ENCODE measurements at places on chromosomes 6 and 20. TPM values are rescaled to one million over a fixed set of nuclear protein-coding genes. Genes with fewer than 3 reads are reported as not detected.
A peak's percentile ranks its signal among the peaks of the same experiment; 100 is the strongest.

CALHM4 gene
- not detected for total RNA-seq

DNA sequence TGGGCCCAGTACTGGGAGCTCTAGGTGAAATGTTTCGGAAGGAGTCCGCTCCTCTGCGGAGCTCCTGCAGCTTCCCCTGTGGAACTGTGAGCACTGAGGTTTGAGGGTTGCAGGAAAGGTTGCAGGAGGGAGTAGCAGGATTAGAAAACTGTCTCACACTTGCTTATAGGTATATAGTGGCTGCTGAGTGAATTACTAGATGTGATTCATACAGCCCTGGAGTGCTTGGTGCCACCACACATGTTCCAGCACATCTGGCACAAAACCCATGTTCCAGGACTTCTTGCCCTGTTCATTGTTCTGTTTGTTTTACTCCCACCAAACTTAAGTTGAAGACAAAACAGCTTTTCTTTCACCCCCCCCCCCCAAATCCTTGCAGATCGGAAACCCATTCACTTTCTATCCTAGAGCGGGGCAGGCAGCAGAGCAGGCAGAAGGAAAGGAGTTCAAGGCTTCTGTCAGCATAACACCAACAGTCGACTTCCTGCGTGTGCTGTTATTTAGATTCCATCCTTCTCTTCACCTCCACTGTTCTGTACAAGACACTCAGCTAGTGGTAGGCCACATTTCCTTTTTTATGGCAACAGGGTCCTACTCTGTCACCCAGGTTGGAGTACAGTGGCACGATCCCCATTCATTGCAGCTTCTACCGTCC is 669 bp upstream of the PEX6 start:
- no peak for DNase-seq

DNA sequence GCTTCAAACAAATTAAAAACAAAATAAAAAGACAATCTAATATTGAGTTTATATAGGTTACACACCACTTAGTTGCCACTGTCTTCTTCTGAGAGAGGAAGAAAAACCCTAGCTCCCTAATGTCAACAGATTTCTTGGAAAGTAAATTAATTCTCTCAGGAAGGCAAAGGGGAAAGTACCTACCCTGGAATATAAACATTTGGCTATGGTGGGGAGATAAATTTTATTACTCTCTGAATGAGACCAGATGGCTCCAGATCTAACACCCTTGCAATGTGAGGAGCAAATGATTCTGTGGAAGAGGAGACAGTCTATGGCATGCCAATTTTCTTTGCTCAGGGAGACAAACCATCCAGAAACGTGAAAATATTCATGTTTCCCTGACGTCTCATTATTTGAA is 4.3 kb upstream of the IL20RA start:
- no peak for DNase-seq

DNA sequence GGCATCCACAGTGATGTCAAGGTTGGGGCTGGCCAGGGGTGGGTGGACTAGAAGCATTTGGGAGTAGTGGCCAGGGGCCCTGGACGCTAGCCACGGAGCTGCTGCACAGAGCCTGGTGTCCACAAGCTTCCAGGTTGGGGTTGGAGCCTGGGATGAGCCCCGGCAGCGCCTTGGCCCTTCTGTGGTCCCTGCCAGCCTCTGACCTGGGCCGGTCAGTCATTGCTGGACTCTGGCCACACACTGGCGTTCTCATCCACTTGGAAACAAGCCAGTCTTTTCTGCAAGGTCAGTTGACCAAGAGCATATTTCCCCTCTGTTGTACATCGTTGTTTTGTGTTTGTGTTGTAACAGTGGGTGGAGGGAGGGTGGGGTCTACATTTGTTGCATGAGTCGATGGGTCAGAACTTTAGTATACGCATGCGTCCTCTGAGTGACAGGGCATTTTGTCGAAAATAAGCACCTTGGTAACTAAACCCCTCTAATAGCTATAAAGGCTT is 8.4 kb downstream of the PSMA7 start:
- DNase-seq: no peak

- no peak for DNase-seq
Measured at GRCh38 chr6:161436106-161436876, 162.4 kb upstream of the AGPAT4 start.

MKKS gene
- total RNA-seq: 7.9 TPM

DNA sequence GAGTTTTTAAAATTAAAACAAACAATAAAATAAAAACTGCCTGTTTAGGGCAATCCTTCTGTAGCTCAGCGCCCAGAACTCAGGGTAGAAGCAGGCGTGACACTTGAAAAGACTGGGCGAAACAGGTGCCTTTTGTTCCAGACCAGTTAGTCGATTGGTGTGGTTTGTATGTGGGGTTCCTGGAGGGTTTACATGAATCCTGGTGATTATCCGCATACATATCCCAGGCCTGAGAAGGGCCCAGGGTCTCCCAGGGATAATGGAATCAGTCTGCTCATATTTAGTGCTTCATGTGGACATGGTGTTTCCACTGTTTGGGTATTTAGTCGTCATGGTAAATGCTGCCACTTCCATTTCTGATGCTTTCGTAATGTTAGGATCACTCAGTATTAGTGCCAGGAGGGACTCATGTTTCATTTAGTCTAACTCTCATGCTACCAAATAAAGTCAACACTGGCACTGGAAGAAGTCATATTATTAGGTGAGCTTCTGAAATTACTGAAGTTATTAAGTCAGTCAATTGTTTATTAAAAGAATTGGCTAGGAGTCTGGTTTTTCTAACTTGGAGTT is 116.5 kb downstream of the SAMD5 start:
- no peak for DNase-seq

DNA sequence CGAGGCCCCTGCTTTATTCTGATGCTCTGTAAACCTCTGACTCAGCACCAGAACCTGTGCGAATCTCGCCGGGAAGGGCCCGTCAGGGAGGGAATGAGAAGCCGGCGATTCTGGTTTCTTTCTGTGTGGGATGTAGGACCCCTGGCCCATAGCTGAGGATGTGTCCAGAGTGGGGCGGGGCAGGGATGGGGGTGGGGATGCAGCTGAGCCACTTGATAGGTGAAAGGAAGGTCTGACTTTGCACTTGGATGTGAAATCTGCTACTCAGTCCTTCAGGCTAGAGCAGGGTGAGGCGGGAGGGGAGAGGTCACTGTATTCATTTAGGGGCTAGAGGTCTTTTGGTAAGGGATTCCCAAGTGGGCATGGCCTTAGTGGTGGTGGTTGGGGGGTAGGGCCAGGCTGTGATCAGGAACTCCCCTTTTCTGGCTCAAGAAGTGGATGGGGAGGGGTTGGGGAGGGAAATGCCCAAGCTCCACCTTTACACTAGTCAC is 2.3 kb downstream of the TOX2 start:
- DNase-seq: no peak

SLC2A10 gene
- total RNA-seq: 20.6 TPM

- no peak for DNase-seq
Measured at GRCh38 chr6:160513836-160514235, 150.2 kb downstream of the LPA start.

COL9A1 gene
- total RNA-seq: not detected

DNA sequence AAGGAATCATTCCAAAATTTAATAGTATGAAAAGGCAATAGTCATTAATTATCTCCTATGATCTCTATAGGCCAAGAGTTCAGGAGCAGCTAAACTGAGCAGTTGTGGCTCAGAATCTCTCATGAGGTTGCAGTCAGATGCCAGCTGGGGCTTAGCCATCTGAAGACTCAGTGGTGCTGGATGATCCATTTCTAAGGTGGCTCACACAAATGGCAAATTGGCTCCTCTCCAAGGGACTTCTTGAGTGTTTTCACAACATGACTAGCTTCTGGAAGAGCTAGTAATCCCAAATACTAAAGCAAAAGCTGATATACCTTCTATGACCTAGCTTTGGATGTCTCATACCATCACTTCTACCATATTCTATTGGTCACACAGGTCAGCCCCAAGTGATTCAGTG is 104.2 kb downstream of the HAO1 start:
- no peak for DNase-seq

DNA sequence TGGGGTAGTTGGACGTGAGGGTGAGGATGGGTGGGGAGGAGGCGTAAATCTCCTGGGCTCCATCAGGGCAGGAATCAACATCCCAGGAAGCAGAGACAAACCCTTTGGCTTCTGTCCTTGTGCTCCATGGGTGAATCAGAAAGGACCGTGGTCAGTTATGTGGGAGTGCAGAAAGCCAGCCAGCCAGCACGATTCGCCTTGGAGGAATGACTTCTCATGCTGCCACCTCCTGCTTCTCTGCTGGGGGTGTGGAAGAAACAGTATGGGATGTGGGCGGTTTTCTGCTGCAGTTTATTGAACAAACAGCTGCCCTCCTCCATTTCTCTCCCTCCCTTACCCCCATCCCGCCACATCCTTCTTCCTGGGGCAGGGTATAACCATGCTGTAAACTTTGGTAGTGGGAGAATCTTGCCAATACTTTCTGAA is 214.5 kb downstream of the SOX4 start:
- no peak for DNase-seq

- no peak for DNase-seq
Measured at GRCh38 chr6:129593233-129593564, 116.8 kb downstream of the ARHGAP18 start.

DNA sequence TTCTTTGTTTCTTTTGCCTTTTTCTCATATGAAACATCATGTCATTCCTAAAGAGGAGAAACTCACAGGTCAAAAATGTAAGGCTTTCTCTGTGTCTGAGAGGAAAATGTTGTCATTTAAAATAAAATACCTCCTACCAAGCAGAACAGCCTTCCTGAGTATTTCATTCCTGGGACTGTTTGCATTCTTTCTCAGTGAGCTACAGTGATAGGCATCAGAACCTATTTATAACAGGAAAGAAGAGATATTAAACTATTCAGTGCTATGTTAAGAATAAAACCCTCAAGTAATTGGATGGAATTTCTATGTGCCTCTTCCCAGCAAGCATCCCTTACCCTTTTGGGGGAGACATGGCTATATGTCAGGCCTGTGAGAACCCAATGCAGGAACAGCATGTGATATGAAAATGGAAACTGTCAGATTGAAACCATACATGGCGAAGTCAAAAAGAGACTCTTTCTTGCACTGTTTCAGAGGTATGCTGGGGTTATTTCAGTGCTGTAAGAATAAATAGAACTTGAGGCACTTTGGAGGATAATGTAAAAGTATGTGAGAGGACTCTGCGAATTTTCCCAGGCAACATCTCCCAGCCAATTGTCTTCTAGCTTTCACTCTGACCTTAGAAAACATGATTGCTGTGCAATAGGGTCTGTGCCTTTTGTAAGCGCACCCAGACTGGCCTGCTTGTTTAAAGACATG is 133.8 kb upstream of the CCN2 start:
- peak; percentile 92 for DNase-seq
